ENCODE measurements at places on chromosomes 11 and 22.

- DNase-seq, result peak; percentile 72
These were observed 186.6 kb downstream of the ADAMTS15 start for GRCh38 chr11:130634961-130635473.

GRCh38 chr11:107780136-107780535 lies 68.3 kb upstream of the SLN start:
- DNase-seq, result no peak

DNA sequence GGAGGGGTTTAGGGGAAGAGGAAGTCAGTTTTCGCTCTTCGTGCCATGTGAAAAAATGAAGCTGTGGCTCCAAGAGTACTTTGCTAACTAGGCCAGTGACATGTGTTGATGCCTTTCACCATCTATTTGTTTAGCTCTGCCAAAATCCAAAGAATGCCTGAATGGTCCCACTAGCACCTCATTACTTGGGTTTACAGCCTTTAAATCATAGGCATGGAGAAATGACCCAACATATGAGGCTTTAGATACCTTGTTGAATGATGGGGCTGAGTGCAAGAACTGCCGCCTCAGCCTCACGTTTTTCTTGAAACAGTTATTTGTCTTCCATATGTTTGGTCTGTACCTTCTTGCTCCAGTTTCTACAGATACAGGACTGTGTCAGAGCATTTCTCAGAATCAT lies 8.3 kb downstream of the RBM4 start:
- DNase-seq, result no peak

- no peak for DNase-seq
These were observed 31.1 kb downstream of the SMCO4 start for GRCh38 chr11:93512073-93512475.

DNA sequence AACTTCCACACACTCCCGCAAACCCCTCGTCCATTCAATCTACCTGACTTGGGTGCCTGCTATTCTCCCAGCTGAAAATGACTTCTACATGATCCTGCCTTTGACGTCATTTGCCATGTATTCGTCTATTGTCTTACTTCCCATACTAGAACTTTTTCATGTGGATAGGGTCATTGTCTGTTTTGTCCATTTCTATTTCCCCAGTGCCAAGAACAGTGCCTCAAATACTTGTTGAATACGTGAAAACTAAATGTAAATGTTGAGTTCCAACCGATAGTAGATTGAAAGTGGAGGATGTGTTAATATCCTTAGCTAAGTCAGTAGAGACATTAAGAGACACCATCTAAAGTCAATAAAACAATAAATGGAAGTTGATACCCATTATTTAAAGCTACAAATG lies 935 bp downstream of the TRIM68 start:
- no peak for DNase-seq

GRCh38 chr11:18790883-18791206 lies 753 bp downstream of the PTPN5 start:
- DNase-seq, result no peak

DNA sequence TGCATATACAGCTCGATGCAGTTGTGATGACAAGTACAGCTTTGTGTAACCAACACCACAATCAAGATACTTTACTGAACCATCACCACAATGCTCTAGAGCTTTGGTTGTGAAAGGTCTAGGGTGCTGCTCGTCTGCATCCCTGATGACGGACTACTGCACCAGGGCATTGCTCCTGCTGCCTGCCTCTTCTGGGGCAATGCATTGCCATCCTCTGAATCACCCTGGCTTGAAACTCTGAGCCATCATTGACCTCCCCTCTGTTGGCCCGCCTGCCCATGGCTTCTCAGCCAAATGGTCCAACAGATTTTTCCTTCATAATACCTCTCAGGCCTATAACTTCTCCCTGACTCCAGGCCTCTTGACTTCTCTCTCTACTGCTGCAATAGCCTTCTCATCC lies 77.4 kb upstream of the CSNK2A3 start:
- no peak for DNase-seq

DNA sequence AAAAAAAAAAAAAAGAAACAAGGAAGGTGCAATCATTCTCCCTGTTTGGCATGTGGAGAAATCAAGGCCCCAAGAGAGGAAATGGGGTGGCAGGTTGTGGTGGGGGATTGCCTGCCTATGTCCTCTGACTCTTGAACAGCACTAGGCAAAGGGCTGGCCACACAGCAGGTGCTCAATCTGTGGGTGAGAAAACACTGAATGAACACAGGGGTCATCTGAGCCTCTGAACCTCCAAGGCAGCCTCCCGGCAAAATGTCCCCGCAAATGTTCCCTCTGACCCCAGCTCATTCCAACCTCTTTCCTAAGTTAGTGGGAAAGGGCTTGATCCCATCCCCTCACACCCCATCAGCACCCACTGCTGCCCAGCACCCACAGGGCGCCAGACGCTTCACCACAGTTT lies 4.6 kb downstream of the PLA2G6 start:
- DNase-seq, result no peak

- no peak for DNase-seq
These were observed 1.1 kb upstream of the C11orf65 start for GRCh38 chr11:108468478-108468864.

- no peak for DNase-seq
These were observed 47.2 kb downstream of the GAB4 start for GRCh38 chr22:16960884-16961249.

GRCh38 chr11:109037856-109038780 lies 373.2 kb downstream of the DDX10 start:
- peak; percentile 93 for DNase-seq

DNA sequence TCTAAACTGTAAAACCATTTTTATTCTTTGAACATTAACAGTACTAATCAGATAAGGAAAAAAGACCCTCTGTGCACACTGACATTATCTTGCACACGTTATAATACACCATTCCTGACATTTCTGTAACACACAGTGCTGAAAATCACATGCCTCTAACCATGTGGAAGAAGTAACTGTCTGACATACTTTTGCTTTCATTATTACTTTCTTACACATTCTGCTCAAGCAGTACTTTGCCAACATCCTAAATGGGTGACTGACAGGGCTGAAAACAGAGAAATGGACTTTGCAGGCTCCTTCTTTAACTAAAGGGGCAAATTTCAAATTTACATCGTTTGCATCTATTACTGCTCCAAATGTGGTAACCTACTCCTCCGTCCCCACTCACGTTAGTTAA lies 22.8 kb upstream of the TP53AIP1 start:
- no peak for DNase-seq

DNA sequence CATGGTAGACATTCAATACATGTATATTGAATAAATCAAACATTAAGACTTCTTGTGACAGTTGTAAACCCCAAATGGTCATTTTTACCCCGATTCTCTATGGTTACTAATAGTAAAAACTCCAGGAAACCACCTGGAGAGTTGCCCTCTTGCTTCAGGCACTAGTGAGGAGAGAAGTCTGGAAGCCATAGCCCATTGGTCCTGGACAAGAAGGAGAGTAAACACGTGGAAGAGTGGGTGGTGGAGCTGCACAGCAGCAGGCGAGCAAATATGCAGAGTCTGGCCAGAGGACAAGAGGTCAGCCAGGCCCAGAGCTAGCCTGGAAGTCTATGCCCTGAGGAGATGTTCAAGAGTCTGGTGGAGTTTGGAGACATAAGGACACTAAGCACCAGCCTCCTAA lies 17.7 kb downstream of the DCHS1 start:
- no peak for DNase-seq
